ENCODE measurements at places on chromosomes 6 and 20.

DNA sequence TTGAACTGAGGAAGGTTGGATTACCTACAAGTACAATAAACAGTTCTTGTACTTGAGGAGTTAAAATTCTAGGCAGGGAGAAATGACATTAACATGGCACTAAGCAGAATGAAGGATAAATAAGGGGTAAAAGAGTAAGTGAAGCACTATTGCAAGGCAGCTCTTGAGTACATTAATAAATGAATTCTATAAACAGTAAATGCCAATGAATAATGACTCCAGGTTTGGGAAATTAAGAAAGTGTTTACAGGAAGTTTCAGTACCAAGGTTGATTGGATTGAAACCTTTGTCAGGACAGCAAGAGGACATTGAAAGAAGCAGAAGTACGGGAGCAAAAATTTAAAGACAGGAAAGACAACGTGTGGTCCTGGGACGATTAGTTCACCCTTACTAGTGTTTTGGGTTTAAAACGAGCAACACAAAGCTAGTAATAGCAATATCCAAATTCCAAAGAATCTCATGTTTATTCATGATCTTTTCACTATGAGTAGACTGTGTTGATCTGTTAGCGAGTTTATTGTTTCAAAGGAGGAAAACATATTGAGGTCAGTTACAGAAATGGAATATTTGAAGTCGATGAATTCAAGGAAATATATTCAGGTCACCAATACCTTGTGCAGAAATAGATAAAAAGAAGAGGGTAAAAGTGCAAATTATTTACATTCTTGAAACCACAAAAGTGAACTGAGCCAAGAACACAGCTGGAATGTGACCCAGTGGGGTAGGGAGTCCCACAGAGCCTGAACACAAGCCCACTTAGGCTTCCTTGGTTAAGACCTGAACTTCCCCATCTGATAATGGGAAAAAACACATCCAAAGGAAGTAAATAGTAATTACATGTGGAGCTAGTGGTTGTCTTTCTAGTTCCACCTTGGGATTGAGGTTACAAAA, 80.8 kb downstream of the MKKS start:
- DNase-seq: peak; percentile 61

GRCh38 chr6:17395112-17395511, 1.7 kb downstream of the CAP2 start:
- DNase-seq: no peak

- DNase-seq: no peak
Observed at GRCh38 chr20:49483018-49483695, 689 bp upstream of the KCNB1 start.

GRCh38 chr20:36653456-36653855, 7.5 kb upstream of the SLA2 start:
- DNase-seq: no peak

GRCh38 chr6:87667032-87667431, 35.0 kb downstream of the AKIRIN2 start:
- no peak for DNase-seq

DNA sequence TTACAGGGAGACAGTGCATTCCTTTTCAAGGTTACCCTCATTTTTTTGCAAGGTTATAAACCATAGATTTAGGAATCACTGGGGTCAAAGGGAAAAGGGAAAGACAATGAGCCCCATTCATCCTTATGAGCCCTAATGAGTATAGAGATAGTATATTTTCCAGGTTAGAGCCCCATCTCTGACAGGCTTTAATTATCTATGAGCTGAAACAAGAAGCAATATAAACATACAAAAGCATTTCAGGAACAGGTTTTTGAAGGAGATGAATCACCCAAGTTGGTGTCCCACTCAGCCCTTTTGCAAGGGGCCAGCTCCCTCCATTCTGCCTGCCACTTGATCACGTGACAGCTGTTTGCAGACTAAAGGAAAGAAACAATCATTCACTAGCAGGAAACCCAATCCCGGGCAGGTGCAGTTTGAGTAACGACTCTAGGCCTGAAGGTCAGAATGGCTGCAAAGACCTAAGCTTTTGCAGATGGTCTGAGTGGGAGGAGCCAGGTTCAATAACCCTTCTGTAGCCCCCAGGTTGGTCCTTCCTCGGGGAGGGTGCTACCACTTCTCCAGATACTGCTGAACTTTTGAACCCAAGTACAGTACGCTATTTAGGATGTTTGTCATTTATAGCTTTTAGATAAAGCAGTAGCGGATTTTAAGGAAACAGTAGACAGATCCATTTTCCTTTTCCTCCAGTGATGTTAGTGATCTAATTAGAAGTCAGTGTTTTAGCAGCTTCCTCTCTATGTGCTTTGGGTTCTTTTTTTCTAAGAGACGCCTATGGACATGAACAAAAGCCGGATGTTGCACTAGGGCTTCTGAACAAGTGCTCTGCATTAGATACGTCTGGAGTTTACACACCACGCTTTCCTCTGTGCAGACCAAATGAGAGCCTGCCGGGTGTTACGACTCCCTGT, 253.2 kb downstream of the SOX4 start:
- no peak for DNase-seq

DNA sequence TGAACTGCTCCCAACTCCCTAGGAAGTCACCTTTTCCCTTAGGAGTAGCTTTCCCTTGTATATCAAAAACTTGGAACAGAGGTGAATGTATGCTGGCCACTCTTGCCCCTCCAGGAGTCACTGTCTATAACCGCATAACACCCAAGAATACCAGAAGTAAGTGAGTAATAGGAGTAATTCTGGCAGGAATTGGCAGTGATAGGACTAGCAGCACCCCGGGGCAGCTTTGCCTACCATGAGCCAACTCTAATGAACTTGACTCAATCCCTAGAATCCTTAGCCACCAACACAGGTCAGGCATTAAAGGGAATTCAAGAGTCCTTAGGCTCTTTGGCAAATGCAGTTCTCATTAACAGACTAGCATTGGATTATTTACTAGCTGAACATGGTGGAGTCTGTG, 28.8 kb upstream of the CD164 start:
- DNase-seq: peak; percentile 82

- peak; percentile 42 for DNase-seq
Observed at GRCh38 chr6:20409427-20409971, 7.8 kb downstream of the E2F3 start.

- DNase-seq: peak; percentile 90
Observed at GRCh38 chr6:19465760-19466159, 371.4 kb upstream of the ID4 start.

DNA sequence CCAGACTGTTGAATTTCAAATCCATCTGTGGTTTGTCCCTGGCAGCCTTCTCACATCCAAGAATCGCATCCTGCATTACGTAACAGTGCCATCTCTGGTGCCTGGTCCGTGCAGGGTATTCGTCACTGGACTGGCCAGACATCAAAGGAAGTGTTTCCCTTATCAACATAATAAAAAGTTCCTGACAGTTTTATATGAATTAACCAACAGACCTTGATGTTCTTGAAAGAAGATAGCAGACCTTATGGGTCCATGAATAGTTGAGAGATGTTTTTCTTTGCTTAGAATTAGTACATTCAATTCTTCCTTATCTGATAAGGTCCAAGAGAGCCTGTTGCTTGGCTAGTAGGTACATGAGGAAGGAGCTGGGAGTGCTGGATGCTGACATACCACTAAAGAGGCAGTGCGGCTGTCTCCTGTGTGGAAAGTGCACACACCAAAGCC, 77.6 kb downstream of the PHACTR2 start:
- peak; percentile 88 for DNase-seq

DNA sequence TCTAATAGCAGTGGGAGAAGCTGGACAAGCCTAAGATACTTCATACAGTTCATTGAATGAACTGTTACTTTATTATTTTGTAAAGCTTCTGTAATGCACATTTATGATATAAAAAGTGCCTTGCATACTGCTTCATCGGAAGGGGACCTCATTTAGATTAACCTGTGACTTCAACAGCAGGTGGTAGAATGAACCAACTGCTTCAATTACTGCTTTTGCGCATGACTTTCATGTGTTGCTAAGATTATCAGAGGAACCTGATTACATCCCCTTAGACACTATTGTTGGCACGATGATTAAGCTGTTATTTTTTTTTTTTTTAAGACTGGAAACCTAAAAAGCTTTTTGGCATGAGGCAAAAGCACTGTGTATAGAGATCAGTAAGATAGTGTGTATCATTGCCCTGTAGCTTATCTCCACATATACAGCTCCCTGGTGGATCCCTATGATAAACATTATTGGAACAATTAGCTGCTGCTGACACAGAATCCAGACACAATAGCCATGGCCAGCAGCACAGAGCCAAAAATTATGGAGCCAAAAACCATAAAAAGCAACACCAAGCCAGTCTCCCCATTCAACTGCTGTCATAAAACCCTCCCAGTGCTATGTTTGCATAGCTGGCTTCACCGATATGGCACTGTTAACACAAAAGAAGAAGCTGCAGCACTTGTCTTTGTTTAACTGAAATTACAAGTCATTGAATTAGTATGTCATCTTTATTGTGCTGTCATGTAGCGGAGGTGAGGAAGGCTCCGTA, 731.6 kb upstream of the MMS22L start:
- no peak for DNase-seq

- peak; percentile 74 for DNase-seq
Observed at GRCh38 chr20:44909872-44910689, at the start of gene PABPC1L. TSS of gene PABPC1L (plus strand) at chr20:44910060. CDS start at chr20:44910144, 84 bp downstream.

DNA sequence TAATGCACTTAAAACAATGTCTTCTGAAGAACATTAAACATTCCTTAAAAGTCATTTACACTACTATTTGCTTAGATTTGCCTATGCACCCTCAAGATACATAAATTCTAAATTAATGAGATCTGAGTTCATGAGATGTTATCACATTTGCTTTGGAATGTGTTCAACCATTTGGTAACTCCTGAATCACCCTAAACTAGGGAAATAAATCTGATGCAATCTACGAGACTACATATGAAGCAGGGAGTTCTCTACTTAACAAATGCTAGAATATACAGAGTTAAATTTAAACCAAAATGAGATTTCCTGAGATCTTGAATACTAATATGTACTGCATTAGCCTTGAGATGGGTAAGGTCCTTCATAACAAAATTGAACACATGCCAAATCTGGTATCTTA, 170.1 kb downstream of the CLIC5 start:
- peak; percentile 78 for DNase-seq

- DNase-seq: peak; percentile 90
Observed at GRCh38 chr6:136643850-136644596, 93.8 kb upstream of the MAP7 start.

DNA sequence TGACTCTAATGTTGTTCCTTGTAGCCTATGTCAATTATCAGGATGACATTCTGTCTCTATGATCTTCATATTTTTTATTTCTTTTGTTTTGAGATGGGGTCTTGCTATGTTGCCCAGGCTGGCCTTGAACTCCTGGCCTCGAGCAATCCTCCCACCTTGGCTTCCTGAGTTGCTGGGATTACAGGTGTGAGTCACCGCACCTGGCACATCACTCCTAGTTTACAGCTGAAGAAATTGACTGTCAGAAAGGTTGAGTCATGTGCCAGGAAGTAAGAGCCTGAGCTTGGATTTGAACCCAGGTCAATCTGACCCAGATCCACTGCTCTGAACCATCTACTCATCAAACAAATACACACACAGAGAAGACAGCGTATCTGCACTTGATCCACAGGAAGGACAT, 14.4 kb downstream of the PPP1R3G start:
- peak; percentile 56 for DNase-seq

- no peak for DNase-seq
Observed at GRCh38 chr6:10166031-10166430, 248.8 kb downstream of the TFAP2A start.

DNA sequence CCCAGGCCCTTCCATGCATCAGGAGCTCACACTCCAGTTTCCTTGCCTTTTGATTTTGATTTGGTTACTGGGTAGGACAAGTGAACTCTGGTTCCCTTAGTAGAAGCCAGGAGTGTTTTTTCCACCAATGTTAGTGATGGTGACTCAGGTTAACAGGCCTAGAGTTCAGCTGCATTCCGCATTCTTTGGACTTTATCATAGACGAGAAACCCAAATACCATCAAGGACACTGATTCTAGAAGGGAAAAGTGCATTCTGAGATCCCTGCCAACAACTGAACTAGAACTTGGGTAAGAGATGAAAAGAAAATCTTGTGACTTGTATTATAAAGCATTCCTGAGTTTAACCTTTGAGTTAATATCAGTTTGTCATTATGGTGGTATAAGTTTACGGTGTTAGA, 8.9 kb downstream of the GSS start:
- DNase-seq: no peak

GRCh38 chr6:15389084-15389764, 143.4 kb downstream of the JARID2 start:
- DNase-seq: no peak

GRCh38 chr6:91155129-91155785, 568.4 kb upstream of the MAP3K7 start:
- no peak for DNase-seq

- DNase-seq: no peak
Observed at GRCh38 chr6:167990016-167990945, 7.2 kb upstream of the KIF25 start.

DNA sequence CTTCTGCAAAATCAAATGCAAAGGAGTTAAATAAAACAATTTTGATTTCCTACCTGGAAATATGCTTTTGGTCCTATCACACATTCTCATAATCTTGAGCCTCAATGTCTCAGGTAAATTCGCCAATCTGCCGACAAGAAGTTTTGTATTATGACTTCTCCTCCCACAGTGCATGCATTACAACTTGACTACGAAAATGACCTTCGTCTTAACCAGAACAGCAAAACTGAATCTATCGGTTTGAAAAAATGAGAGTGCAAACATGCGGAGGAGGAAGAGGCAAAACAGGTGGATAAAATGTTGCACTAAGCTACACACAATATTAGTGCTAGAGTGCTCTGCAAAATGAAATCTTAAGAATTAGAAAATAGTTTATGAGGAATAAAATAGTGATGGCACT, 43.4 kb downstream of the HIVEP2 start:
- no peak for DNase-seq

GRCh38 chr6:140773276-140773675, 1359.4 kb upstream of the GJE1 start:
- DNase-seq: peak; percentile 56

- DNase-seq: no peak
Observed at GRCh38 chr6:90478278-90478677, 108.6 kb downstream of the MAP3K7 start.

DNA sequence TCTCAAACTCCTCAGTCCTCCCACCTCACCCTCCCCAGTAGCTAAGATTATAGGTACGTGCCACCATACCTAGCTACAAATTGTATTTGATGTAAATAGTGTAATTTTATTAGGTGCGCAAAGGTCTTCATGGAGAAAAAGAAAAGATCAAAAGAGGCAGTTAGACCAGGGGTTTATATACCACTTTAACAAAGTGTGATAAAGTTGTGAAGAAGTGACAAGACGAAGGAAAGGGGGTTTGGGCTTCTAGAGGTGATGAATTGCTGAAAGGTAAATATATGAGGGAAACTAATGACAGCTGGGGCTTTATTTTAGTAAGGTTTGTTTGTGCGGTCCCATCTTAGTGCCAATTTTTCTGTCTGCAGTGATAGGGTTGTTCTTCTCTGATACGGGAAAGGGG, 105.3 kb downstream of the CD24 start:
- no peak for DNase-seq

GRCh38 chr20:46814366-46815232, 80.0 kb upstream of the EYA2 start:
- DNase-seq: peak; percentile 96

DNA sequence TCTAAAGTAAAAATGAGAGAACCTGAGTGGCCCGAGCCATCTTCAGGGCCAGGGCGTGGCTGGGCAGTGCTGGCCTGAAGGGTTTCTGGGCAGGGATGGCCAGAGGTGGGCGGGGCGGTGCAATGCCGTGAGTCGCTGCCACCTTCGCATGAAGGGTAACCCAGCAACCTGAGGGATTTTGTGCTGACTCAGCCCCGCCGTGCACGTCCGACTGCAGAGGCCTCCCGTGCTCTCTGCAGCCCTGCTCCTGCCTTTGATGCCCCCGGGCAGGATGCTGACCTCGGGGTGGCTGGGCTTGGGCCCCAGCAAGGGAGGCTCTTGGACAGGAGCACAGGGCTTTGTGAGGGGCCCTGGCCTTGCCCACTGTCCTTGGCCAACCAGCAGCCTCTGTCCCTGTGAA, 81.7 kb upstream of the GATA5 start:
- DNase-seq: peak; percentile 91

Data from M059J (cell line).